ENCODE measurements at places on chromosomes 3 and 15.

DNA sequence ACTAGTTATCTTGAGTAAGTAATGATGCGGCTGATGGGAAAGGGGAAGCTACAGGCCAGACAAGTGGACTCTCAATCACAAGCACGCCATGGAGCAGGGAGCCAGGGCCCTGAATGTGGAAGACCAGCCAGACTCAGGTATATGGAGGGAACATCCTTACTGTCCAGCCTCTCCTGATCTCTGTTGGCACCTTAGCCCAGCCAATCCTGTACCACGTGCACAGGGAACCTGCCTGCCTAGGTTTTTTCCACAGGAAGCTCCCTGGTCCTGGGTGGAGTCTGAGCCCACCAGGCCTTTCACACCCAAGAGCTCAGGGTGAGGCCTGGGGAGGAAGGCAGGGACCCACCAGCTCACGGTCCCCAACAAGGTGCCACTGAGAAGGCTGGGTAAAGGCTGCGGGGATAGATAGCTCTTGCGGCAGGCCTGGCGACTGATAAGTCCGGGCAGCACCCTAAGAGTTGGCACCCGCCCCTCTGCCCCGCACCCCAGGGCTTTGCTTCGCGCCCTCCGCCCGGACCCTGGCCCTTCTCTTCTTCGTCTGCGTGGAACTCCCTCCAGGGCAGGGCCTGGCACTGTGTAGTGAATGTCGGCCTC is 933 bp upstream of the APEH start:
- DNase-seq: no peak

DNA sequence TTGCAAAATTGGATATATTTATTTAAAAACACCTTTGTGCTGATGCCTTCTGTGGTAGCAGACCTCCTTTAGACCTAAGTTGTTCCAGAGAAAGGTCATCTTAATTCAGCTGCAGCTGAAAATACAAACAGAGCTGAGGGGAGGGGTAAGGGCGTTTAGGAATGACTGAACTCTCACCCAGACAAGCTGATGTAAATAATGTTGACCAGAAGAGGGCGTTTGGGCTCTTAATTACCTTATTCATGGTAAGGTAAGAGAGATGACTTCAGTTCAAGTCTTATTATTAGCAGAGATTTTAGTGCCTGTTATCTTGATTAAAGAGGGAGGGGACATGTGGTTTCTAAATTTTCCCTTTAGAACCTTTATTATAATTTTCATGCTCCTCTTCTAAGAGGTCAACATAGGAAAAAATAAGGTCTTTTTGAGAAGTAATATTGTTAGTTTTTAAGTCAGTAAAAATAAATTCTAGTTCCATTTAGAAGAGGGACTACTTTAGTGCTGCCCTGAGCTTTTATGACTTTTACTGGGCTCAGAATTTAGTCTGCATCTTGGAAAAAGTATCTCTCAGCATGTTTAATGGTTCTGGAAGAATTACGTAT is 46.3 kb downstream of the GPR171 start:
- DNase-seq: no peak

- DNase-seq: no peak
Measured at GRCh38 chr3:30659270-30660130, 53.1 kb downstream of the TGFBR2 start.

DNA sequence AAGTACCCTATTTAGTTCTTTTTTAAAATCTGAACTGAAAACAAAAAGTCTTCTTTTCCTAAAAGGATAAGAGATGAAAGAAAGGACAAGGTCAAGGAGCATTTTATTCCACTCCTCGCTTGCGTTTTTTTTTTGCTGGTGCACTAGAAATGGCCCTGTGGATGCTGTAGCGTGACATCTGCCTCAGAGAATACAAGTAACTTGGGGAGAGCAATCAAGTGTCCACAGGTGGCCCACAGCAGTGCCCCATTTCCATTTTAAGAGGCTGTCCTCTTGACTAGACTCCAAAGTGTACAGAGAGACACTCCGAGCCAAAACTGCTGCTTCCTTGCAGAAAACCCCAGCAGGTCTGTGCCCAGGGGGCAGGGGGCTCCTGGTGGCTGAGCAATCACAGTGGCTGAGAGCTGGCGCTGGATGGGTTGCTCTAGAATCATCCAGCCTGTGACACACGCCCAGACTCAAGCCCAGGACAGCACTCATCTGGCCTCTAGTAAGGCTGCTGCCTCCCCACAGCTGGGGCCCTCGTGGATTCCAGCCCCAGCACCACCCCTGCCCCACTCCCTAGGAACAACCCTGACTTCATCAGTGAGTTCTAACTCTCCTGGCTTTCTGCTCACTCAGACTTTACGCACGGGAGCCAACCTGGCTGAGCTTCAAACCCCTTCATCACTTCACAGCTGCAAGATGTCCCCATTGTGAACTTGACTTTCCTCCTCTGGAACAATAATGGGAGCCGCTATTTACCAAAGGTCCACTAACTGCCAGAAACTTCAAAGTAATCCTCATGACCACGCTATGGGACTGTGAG is 71.1 kb upstream of the SPATA12 start:
- no peak for DNase-seq

- DNase-seq: no peak
Measured at GRCh38 chr3:148453781-148454191, 243.9 kb upstream of the AGTR1 start.

- DNase-seq: peak; percentile 35
Measured at GRCh38 chr15:25775317-25775912, 87.7 kb downstream of the ATP10A start.

GRCh38 chr3:113981803-113982202 is 34.0 kb downstream of the ZDHHC23 start:
- no peak for DNase-seq

- DNase-seq: no peak
Measured at GRCh38 chr3:134029734-134030378, at the start of gene SLCO2A1. Gene SLCO2A1 (minus strand): TSS chr3:134029925. CDS start chr3:134029802, 123 bp downstream.

DNA sequence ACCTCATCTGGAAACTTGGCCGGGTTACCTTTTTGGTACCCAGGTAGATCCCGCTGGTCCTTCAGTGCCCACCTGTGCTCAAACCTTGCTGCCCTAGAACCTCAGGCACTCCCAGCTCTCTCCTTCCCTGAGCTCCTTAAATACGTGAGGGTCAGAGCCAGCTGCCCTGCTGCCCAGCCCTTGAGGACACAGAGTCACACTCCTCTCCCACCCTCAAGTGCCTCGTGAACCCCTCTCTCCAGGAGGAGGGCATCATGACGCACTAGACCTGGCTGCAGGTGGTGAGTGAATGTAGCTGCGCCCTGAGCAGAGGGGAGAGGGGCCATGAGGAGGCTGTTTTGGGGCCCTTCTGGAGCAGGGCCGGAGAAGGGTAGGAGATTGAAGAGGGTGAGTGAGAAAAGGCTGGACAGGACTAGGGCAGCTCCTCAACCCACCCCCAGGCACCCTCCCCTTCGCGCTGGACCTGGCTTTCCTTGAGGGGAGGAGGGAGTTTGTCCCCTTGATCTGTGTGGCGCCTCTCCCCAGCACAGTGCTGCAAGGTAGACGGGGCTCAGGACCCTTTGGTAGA is 941 bp downstream of the SLC12A8 start:
- DNase-seq: no peak

DNA sequence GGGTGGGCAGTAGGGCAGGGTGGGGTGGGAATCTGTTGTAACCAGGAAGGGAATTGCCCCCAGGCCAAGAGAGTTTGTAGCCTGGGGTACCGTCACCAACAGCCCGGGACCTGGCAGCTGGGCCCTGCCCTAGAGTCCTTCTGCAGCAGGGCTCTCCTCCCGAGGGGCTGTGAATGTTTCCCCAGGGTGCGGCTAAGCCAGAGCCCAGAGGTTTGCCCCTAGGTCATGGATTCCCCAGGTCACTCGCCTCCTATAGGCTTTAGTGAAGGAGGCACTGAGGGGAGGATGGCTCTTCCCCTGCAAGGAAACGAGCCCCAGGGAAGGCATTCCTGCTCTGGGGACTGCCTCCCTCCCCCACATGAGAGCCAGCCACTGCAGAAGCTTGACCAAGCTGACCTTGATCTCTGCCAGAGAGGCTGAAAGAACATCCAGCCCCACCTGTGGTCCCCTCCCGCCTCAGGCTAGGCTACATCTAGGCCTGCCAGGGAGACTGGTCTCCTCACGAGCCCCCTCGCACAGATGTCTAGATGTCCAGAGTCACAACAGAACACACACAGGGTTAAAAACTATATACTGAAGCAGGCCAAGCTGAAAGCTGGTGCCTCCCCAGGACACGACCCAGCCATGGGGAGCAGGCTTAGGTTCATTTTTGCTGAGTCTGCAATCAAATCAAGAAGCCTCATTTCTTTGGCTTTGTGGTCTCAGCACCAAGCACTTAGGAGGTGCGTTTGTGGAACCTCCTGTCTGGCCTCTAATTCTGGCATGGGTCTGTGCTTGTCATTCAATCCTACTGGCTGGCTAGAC is 69.1 kb upstream of the TAMM41 start:
- no peak for DNase-seq

- DNase-seq: no peak
Measured at GRCh38 chr3:191412759-191413158, 48.2 kb upstream of the PYDC2 start.

- DNase-seq: no peak
Measured at GRCh38 chr15:66822114-66822513, 120.1 kb downstream of the SMAD6 start.

- no peak for DNase-seq
Measured at GRCh38 chr15:56763141-56763895, 30.0 kb upstream of the ZNF280D start.

- no peak for DNase-seq
Measured at GRCh38 chr15:68608206-68608843, 29.5 kb downstream of the CORO2B start.

DNA sequence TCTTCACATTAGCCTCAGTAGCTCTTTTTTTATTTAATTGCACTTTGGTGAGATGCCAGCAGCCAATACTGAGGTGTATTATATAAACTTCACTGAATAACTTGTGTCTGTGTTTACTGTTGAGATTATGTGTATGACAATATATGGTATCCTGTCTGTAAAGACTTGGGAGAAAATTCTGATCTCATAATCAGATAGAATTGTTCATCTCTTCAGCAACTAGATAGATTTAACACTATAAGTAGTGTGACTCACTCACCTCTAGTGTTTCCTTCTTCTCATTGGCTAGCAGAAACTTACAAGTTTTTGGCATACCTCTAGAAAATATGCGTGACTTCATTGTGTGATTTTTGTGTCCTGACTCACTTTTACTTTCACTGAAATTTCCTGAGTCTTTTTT is 67.6 kb upstream of the TGFBR2 start:
- no peak for DNase-seq

DNA sequence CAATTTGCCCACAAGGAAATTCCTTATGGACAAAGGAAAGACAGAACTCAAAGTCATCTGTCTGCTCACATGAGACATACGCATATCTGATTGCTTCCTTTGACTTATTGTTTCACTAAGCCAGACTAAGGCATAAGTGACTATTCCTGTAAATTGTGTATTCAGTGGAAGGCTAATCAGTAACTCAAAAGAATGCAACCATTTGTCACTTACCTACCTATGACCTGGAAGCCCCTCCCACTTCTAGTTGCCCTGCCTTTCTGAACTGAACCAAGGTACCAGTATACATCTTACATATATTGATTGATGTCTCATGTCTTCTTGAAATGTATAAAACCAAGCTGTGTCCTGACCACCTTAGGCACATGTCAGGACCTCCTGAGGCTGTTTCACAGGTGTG is 53.5 kb upstream of the PROK2 start:
- no peak for DNase-seq

DNA sequence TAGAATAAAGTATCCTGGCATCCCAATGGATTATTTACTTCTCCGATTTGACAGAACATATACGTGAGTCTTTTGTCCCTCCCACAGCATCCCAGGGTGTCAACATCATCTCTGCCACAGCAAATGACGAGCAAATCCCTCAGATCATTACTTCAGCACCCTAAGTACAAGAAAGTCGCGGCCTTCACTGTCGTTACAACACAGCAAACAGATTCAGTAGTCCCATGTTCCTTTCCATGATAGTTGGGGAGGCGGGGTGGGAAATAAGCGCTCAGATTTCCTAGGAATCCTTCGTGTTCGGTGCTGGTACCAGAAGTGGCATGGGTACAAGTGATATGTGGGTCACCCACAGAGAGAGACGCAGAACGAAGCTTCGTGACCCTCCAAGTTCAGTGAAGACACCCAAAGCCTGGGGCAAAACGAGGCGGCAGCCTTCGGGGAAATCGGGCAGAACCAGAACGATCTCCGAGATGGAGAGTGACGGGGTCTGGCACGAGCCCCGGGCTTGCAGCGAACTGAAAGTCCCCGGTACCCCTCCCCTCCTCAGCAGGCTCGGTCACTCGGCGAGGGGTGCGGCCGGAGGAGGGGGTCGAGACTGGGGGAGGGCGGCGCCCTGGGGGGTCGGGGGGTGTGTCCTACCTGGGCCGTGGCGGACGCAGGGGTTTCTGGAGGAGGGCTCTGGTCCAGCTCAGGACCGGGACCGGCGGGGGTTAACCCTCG is 619 bp downstream of the TTBK2 start:
- DNase-seq: no peak

GRCh38 chr3:42655331-42655888 is 1.9 kb downstream of the ZBTB47 start:
- no peak for DNase-seq

GRCh38 chr3:23459889-23460546 is 256.9 kb downstream of the UBE2E2 start:
- DNase-seq: no peak

- DNase-seq: no peak
Measured at GRCh38 chr3:52471371-52472238, 16.2 kb downstream of the NISCH start.

DNA sequence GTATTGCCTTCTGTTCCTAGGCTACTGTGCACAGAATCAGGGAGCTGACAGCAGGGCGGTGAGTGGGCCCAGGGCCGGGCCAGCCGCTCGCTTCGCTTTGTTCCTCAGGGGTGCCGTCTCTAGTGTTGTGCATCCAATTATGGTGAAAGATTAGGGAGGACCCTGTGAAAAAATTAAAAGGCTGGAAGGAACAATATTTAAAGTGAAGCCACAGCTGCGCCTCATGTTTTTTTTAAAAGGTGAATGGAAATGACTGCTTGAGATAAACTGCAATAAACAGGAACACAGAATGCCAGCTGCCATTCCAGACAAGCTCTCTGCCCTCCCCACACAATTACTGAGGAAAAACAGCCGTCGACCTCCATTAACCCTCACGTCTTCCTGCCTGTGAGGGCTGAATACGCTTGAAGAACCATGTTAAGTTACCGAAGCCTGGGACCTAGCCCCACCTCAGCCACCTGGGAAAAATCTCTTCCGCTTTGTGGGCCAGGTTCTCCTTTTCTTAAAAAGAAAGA is 132.0 kb upstream of the IL12A start:
- DNase-seq: no peak

DNA sequence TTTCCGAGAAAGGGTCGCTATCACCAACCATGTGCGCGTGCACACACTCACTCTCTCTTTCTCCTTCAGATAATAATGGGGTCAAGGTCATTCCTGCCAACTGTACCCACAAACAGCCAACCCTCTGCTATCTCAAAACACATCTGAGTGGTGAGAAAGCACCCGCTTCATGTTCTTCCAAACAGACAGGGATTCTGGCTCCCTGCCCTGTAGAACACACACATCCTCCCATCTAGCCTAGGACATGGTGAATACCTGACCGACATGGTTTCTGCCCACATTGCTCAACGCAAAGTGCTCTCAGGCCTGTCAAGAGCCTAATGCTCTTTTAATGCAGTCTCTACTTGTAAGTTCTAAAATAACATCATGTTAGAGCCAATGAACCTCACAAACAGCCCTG is 302.2 kb downstream of the FOXP1 start:
- DNase-seq: no peak

- DNase-seq: no peak
Measured at GRCh38 chr15:26644948-26645347, 127.9 kb downstream of the GABRB3 start.
